ENCODE measurements at places on chromosomes 1 and 21. TPM values are rescaled to one million over a fixed set of nuclear protein-coding genes. Genes with fewer than 3 reads are reported as not detected.

ADCY10 gene
- total RNA-seq: not detected

C1orf146 gene
- not detected for total RNA-seq

NBPF20 gene
- total RNA-seq: 3.0 TPM

PLA2G2C gene
- total RNA-seq: not detected

LRRC71 gene
- total RNA-seq: 0.08 TPM

IVL gene
- 0.09 TPM for total RNA-seq

SERTAD4 gene
- 1.1 TPM for total RNA-seq

SPRR2B gene
- total RNA-seq: not detected

SPTA1 gene
- total RNA-seq: not detected

RPTN gene
- total RNA-seq: not detected

MAP3K21 gene
- 7.3 TPM for total RNA-seq

TACSTD2 gene
- total RNA-seq: not detected

MEX3A gene
- 0.76 TPM for total RNA-seq
